ENCODE measurements at places on chromosomes 5 and 9.

DNA sequence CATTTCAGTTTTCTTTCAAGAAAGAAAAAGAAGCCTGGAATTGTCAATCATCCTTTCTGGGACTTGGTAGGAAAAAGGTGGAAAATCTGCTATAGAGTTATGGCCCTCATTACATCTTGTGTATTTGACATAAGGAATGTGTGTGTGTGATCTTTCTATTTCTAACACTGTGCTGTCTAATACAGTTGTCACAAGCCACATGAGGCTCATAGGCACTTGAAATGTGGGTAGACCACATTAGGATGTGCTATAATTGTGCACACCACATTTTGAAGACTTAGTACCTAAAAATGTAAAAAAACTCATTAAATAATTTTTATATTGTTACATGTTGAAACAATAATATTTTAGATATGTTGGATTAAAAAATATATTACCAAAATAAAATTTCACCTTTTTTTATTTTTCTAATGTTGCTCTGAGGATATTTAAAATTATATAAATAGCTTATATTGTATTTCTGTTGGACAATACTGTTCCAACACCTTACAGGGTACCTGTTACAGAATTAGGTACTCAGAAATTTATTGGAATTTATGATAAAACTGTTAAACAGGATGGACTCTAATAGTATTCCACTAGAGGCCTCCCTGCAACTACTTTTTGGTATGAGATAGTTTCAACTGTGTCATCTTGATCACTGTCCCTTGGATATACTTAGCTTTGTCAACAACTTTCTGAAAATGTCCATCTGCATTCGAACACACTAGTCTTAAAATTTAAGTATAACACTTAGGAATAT, 18.4 kb downstream of the MSANTD3 start:
- DNase-seq = no peak

DNA sequence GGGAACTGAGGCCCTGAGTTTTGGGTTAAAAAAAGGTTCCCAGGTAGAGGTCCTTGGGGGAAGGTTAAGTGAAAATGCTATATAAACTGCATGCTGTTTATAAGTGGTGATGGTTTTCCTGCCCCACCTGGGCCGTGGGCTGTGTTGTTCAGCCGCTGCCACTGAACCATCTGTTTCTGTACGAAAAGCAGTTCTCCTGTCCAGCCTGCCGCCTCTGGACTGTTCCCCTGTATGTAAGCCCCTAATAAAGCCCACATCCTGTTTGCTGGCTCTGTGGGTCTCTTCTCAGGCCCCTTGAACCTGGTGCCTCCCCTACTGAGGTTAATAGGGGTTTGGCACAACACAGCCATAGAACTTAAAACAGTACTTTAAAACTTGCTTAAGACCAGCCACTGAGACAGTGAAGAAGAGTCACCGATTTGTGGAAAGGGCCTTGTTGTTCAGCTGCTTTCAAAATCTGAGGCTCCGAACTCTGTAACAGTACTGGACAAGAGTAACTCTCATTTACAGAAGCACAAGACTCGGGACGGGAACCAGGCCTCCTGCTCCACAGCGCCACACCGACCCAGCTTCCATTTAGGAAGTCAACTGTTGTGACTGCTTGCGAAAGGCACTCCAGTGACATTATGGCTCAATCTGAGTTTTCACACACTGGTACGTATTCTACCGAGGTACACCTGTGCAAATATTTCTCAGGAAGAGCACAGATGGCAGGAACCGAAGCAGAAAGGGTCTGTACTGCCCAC, 192.5 kb downstream of the CDK5RAP2 start:
- no peak for DNase-seq

DNA sequence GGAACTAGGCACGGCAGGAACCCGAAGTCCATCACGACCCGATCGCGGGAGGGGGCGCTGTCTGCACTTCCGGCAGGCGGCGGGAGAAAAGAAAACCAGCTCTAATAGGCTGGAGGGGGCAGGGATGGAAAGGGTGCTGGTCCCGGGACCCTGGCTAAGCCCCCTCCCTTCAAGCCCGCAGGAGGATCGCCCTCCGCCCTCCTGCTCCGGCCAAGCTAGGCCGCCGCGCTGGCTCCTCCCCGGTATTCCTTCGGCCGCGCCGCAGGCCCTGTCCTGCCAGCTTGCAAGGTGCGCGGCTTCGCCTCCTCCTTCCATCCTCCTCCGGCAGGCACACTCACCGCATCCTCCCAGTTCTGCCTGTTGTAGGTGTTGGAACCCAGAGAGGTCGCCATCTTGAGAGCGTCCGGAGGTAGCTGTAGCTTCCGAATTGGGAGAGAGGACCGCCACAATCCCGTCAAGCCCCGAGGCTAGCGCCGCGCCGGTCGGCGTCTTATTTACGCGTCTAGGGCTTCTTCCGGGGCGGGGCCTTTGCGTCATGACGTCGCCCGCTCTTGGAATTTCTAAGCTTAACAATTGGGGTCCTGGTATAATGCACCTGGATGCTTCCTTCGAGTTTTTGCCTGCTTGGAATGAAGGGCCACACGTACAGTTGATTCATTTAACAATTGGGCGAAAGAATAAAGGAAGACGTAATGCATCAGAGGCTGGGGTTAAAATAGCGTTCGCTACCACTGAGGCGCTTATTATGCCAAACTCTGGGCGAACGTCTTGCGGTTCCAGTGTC, at the start of gene RBM22:
TSS of gene RBM22 (minus strand) at position 469 of the 784 bp plus-strand sequence. CDS start at position 392, 77 bp downstream.
- DNase-seq = peak; percentile 87

GRCh38 chr5:81192373-81192750, 40.8 kb upstream of the CKMT2 start:
- DNase-seq = no peak

DNA sequence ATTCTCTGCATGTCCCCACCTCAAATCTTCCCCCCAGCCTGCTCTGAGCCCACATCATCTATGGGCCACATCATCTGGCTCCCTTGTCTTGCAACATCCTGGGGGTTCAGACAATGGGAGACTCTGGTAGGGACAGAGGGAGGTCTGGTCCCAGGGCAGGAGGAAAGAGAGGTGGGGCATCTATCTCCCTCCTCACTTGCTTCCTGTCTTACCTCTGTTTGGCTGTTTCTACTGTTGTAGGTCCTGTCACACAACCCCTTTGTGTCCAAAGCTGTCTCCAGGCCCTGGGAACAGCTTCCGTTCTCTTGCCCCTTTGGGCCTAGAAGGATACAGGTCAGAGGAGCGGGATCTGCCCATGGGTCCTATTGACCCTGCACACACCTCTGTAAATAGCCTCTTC, 227.2 kb downstream of the NSG2 start:
- no peak for DNase-seq

- DNase-seq = no peak
Measured at GRCh38 chr5:88824892-88825583, 57.9 kb downstream of the MEF2C start.

GRCh38 chr5:60287174-60287771, 393.7 kb upstream of the PDE4D start:
- no peak for DNase-seq

DNA sequence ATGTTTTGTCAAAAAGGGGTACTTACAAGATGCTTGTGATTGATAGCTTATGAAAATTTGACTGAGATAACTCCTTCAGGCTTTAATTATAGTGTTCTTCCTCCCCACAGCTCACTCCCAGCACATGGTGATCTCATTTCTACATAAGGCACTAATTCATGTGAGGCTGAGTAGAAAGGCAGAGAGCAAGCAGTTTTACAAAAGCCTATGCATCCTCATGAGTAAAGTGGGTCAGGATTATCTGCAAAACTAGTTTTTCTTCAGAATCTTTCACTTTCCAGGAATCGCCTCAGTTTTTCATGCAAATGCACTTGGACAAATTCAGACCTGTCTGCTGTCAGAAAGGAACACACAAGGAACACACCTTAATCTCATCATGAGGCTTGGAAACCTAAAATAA, 92.1 kb upstream of the FBN2 start:
- no peak for DNase-seq

- no peak for DNase-seq
Measured at GRCh38 chr5:174293006-174293405, 247.5 kb downstream of the NSG2 start.

GRCh38 chr5:143033535-143034250, 263.5 kb downstream of the ARHGAP26 start:
- no peak for DNase-seq
